ENCODE measurements at places on chromosomes 12 and 14.

DNA sequence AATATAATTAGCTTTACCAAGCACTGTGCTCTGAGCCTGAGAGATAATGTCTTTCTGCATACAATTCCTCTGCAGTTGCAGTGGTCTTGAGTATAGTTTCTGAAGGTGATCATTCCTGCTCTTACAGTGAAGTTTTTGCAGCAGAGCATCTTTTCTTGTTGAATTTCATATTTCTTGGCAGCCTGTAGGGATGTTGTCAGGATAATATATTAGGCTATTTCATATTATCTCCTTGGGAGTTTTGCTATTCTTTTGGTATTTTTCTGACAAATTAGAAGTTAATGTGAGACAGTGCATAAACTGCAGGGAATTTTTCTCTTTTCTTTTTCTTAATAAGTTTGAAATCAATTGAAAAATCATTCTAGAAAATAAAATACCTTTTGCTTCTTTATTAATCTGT is 1502.6 kb upstream of the FLRT2 start:
- DNase-seq = no peak

DNA sequence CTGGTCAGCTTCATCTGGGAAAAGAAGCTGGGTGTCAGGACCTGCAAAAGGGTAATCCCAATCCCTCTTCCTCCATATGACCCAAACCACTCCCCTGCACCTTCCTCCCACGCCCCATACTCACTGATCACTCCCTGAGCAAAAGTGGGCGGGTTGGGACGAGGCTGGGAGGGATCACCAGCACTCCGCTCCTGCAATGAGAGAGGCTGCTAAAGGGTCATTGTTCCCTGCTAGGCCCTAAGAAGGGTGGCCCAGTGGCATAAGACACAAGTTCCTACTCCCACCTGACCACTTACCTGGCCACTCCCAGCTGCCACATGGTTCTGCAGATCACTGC is 15.7 kb upstream of the PRKAG1 start:
- no peak for DNase-seq

DNA sequence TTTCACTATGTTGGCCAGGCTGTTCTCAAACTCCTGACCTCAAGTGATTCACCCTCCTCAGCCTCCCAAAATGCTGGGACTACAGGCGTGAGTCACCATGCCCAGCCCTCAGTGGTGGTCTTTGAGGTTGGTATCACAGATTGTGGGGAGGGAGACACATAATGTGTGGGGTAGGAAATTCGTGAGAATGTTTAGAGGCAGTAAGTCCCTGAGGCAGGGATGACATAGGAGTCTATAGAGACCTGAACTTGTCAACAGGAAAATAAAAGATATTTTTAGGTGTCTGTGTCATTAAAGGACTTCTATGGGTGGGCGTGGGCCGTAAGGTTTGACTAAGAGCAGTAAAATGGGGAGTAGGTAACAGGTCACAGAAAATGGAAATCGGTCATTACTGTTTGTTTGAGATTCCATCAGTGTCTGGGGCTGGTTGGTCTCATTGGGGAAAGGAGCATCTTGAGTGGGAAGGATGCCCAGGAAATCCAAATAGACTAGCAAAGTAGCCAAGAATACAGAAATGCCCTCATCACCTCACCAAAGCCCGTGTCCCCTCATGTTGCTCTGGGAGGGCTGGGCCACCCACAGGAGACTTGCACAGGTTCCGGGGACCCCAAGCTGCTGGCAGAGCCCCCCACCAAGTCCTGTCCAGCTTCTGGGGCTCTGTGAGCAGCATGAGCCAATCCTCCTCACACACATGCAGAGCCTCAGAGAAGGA is 63.6 kb upstream of the BCL2L14 start:
- no peak for DNase-seq

DNA sequence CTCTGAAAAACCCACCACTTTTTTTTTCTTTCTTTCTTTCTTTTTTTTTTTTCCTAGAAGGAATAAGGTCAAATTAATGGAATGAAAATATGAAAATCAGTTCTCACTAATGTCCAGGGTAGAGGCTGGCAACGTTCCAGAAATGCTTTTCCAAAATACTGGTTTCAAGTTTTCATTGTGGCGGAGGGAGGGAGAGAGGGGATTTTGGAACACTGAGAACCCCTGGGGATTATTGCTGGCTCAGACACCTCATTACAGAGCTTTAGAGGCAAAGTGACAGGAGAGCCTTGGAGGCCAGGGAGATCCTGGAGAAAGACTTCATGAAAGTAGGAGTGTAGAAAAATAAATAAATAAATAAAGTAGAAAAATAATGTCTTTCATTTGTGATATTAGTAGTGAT is 45.4 kb downstream of the ALX1 start:
- no peak for DNase-seq

DNA sequence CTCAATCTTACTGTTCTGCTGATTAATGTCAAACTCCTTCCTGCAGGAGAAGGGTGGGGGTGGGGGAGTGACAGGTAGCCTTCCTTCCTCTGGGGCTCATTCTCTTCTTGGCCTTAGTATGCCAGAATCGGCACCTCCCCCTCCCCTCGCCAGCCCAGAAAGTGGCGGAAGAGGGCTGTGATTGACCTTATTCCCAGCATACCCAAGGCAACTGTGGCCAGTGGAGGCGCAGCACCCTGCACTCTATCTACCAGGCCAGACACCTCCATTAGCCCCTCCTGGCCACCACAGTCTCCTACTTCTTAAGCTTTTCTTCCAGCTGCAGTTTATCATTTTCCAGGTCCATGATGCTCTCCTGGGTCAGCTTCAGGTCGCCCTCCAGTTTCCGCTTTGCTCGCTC is 15.5 kb downstream of the MYH6 start:
- no peak for DNase-seq

- no peak for DNase-seq
These were observed 67.9 kb upstream of the PDZRN4 start for GRCh38 chr12:41120211-41120610.

DNA sequence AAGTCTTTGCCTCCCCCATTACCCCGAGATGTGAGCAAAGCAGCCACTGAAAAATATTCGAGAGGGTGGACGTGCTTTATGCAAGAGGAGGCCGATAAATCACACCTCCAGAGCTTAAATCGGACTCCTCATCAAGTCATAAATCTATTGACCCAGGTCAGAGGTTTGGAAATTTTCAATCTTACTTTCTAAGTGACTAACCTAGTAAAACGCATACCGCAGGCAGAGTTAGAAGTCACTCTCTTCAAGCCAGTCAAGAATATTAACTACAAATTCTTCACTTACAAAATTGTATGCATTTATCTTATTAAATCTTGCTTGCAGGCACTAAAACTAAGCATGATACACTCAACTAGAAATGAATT is 34.9 kb downstream of the GPHB5 start:
- no peak for DNase-seq

GRCh38 chr12:32617534-32617933 is 61.6 kb upstream of the DNM1L start:
- no peak for DNase-seq

DNA sequence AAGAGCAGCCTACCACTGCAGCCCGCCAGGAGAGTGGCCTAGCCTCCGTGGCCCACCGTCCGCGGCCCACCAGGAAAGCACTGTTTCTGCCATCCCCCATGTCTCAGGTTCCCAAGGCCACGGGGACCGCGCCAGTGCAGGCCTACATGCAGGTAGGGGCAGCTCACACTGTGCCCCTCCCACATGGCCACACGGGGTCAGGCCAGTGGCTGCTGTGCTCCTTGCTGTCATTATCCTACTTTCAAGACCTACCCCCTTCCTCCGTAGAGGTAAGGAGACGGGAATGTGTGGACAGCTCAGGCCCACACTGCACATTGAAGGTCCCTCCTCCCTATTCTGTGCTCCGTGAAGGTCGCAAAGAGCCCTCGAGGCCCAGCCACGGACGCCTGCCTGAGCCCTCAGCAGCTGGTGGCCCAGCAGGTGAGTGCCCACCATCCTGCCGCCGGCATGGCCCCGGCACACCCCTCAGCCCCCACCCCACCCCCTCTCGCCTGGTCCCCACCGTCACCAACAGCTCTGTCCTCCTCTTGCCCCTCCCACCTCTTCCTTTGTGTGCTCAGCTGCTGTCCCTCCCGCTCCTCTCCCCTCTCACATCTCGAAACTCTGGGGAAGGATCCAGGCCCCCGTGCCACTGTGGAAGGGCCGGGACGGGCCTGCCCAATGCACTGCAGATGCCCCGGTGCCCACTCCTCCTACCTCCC is 10.0 kb downstream of the DDX51 start:
- no peak for DNase-seq

GRCh38 chr14:74637178-74637550 is 25.1 kb upstream of the LTBP2 start:
- no peak for DNase-seq

GRCh38 chr12:64192644-64193444 is 29.3 kb downstream of the KICS2 start:
- no peak for DNase-seq

DNA sequence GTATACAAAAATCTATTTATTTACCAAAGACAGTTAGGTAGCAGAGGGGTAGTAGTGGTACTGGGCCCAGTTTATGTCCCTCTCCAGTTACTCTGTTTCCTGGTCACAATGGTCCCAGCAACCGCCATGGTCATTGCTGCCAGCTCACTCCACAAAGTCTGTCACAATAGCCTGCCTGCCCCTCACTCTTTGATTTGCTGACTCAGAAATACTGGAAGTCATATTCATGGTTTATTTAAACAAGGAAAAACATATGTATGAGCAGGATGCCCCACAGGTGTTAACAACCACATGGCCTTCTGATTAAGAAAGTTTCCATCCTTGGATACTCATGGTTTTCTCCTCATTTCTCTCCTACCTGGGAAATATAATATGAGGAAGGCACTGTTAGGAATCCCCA is 49.2 kb downstream of the TSHR start:
- no peak for DNase-seq

GRCh38 chr12:3777206-3777809 is 24.4 kb upstream of the CRACR2A start:
- DNase-seq = no peak

GRCh38 chr12:117280019-117280680 is 81.3 kb downstream of the NOS1 start:
- DNase-seq = no peak

DNA sequence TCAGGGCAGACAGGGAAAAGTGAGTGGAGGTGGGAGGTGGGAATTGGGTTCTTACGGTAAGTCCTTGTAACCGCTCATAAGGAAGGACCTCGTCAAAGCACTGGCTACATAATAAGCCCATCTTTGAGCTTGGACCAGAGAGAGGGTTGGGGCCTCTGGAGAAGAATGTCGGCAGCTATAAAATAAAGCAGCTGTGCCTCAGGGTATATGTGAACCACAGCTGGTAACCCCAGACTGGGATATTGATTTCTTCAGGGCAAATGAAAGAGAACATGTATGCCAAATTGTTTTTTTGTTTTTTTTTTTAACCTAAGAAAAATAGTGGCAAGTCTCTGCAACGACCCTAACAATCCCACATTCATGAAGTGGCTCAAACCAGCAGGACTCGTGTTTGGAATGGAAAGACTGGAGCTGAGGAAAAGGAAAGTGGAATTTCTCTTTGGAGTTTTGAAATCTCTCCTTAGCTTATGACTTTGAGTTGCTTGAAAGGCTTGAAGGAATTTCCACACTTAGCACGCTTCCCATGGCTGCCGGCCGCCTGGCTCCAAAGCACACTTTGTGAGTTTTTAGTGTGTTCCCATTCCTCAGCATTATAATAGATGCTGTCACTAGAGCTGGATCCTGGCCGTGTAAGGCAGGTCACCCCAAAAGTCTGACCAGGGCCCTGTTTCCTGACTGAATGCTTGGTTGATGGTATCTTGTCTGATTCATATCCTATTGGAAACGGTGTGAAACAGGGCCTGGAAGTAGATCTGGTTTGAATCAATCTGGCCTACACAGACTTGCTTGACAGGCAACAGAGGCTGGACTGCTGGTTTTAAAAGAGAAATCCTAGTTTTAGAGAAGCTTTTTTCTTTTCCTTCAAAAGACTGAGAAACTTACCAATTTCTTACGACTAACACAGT is 244.7 kb downstream of the MSRB3 start:
- no peak for DNase-seq

GRCh38 chr14:95054346-95055280 is 102.7 kb downstream of the DICER1 start:
- no peak for DNase-seq

DNA sequence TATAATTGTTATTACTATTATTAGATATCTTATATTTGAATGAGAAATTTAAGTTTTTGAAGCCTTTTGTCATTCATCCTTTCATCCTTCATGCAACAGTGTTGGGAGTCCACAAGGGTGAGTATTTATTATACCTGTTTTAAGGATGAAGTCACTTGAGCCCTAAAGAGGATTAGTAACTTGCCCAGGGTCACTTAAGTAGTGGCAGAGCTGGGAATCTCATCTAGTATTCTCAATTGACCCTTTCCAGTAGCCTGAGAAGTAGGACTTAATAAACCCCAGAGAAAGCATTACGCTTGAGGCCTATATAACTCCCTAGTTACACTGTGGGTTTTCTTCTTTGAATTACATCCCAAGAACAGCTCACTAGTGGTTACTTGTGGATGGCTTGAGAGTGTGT is 119.8 kb downstream of the SRGAP1 start:
- no peak for DNase-seq

DNA sequence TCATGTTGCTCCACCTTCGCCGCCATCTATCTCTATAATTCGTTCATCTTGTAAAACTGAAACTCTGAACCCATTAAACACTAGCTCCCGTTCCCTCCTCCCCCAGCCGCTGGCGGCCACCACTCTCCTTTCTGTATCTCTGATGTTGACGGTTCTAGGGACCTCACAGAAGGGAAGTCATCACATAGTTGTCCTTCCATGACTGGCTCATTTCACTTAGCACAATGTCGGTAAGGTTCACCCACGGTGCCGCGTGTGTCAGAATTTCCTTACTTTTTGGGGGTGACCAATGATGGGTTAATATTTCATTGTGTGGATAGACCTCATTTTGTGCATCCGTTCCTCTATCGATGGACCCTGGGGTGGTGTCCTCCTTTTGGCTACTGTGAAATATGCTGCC is 2.0 kb upstream of the CACNA2D4 start:
- DNase-seq = no peak

GRCh38 chr12:47778881-47779280 is 5.8 kb downstream of the SLC48A1 start:
- peak; percentile 67 for DNase-seq

DNA sequence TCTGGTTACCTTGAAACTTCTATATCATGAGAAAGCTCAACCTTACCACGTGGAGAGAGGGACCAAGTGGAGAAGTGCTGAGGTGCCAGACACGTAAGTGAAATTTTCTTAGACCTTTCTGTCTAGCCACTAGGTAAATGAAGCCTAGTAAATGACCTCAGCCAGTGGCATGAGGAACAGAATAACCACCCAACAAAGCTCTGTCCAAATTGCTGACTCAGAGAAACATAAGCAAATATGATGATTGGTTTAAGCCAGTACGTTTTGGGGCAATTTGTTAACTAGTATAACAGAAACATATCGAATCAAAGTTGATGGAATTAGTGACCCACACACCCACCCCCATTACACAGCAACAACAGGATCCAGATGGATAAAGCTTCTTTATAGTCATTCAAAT is 75.2 kb upstream of the MAX start:
- no peak for DNase-seq

DNA sequence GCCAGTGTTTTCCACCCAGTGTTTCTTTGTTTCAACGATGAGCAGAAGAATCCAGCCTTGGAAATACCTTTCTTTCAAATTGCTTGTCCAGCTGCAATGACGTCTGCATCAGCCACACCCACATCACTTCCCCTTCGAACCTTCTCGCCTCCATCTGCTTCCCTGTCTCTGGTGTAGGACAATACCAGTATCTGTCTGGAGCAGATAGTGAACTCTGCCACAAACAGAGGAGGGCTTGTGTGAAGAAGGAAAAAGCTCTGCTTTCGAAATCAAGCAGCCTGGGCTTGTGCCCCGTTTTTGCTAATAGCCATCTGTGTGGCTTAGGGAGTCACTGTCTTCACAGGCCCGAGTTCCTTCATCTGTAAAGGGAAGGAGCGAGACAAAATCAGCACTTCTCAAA is 415.4 kb downstream of the ZFP36L1 start:
- DNase-seq = peak; percentile 75
